ENCODE measurements at places on chromosomes 2 and 18. TPM values are rescaled to one million over a fixed set of nuclear protein-coding genes. Genes with fewer than 3 reads are reported as not detected.

GAD1 gene
- total RNA-seq = 1.9 TPM

TSPYL6 gene
- not detected for total RNA-seq

RTP5 gene
- 0.60 TPM for total RNA-seq

GPR75 gene
- total RNA-seq = 3.3 TPM

KIF5C gene
- 13.3 TPM for total RNA-seq

DNA sequence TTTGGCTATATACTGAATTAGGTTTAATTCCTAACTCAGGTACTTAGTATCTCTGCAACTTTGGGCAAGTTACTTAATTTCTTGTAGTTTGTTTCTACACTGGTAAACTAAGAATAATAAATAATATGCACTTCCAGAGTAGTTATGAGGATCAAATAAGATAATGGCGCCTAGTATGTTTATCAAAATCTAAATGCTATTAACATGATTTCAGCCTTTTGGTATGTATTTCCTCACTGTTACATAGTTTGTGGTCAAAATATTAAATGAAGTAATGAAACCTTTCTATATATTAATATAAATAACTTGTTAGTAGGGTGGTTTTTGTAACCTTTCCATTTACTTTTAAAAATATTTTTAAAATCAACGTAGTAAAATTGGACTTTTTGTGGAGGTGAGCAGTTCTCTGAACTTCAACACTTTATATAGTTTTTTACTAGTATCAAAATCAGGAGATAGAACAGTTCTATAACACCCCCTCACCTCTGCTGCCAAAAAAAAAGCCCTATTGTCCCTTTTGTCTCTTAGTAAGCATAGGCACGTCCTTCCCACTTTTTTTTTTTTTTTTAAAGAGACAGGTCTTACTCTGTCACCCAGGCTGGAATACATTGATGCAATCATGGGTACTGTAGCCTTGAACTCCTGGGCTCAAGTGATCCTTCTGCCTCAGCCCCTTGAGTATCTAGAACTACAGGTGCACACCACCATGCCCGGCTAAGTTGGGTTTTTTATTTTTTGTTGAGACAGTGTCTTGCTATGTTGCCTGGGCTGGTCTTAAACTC lies 44.8 kb downstream of the RAB3GAP1 start:
- H3K27me3 ChIP-seq = no peaks in the 10 kb centered on the region
- no peak overlapping the region for H3K4me3 ChIP-seq
- DNase-seq = no peak
- H3K27ac ChIP-seq = no peak overlapping the region

GRCh38 chr2:201643216-201643890 lies at the start of gene TMEM237:
Gene TMEM237, minus strand, starts transcription at chr2:201643503. Its CDS starts 103 bp downstream, at chr2:201643400.
- no peaks in the 10 kb centered on the region for H3K36me3 ChIP-seq
- peak within 1 kb of the TSS; percentile 98 for H3K27ac ChIP-seq

DNA sequence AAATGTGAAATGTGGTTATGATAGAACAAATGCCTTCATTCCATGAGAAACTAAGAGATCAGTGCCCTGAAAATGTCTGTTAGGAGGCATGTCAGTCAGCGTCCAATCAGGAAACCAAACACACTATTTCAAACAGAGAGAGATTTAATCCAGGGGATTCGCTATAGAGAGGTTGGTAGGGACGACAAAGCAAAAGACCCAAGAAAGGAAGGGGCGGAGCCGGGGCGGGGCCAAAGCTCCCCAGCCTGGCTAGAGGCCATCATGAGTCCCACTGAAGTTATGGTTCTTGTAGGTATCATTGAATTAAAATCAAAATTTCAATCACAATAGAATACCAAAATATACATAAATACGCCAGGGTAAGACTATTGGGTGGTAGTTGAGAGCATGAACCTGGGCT lies 32.9 kb upstream of the RNF149 start:
- H3K36me3 ChIP-seq = no peaks in the 10 kb centered on the region
- peak overlapping the region; percentile 58 for H3K4me3 ChIP-seq
- peaks cover 25% of the 10 kb centered on the region for H3K4me1 ChIP-seq
- peak; percentile 65 for DNase-seq
- no peaks in the 10 kb centered on the region for H3K27me3 ChIP-seq

- no peak overlapping the region for H3K4me3 ChIP-seq
- no peaks in the 10 kb centered on the region for H3K27me3 ChIP-seq
- no peaks in the 10 kb centered on the region for H3K36me3 ChIP-seq
- DNase-seq = no peak
Measured at GRCh38 chr2:210559182-210559581, 2.8 kb downstream of the CPS1 start.

GRCh38 chr2:1132328-1132969 lies 181.8 kb downstream of the SNTG2 start:
- H3K27ac ChIP-seq = no peak overlapping the region
- H3K27me3 ChIP-seq = no peaks in the 10 kb centered on the region
- no peak overlapping the region for H3K4me3 ChIP-seq
- H3K36me3 ChIP-seq = peaks cover 5% of the 10 kb centered on the region
- H3K4me1 ChIP-seq = peaks cover 8% of the 10 kb centered on the region

DNA sequence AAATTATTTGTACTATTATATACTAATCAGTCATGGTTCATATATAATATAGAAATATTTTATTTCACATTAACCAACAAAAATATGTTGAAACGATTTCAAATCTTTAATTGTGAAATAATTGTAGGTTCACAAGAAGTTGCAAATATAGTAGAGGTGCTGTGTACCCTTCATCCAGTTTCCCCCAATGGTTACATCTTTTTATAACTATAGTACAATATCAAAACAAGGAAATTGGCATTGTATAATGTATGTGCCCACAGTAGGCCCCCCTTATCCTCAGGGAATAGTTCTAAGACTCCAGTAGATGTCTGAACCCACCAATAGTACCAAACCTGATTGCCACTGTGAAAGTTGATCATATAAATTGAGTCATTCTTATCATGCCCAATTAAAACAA lies 7.4 kb upstream of the CYB5A start:
- no peak overlapping the region for H3K4me3 ChIP-seq
- no peaks in the 10 kb centered on the region for H3K36me3 ChIP-seq
- H3K27ac ChIP-seq = no peak overlapping the region

GRCh38 chr18:58046093-58046793 lies 2.2 kb downstream of the NEDD4L start:
- H3K4me1 ChIP-seq = peaks cover 25% of the 10 kb centered on the region
- H3K36me3 ChIP-seq = no peaks in the 10 kb centered on the region
- H3K27ac ChIP-seq = no peak overlapping the region
- H3K27me3 ChIP-seq = peaks cover 23% of the 10 kb centered on the region

GRCh38 chr2:223041527-223042109 lies 10.4 kb upstream of the KCNE4 start:
- H3K36me3 ChIP-seq = no peaks in the 10 kb centered on the region
- no peak overlapping the region for H3K27ac ChIP-seq

DNA sequence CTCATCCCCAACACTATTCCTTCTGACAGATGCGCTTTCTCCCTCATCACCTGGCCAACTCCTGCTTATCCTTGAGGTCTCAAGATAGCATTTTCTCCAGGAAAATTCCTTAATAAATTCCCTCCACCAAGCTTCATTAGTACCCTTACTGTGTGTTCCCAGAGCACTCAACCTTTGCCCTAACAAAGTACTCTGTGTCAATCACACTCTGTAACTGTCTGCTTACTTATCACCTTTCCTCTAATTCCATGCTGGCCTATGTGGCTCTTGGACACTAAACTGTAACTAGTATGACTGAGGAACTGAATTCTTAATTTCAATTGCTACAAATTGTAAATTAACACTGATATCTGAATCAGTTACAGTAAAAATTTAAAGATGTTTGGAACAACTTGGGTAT lies 17.9 kb upstream of the NEUROD1 start:
- H3K36me3 ChIP-seq = peaks cover 3% of the 10 kb centered on the region
- no peaks in the 10 kb centered on the region for H3K4me1 ChIP-seq
- no peak overlapping the region for H3K27ac ChIP-seq
- DNase-seq = no peak
- H3K4me3 ChIP-seq = no peak overlapping the region
- H3K27me3 ChIP-seq = peaks cover 24% of the 10 kb centered on the region

GRCh38 chr2:3986530-3987258 lies 283.3 kb downstream of the DCDC2C start:
- H3K36me3 ChIP-seq = no peaks in the 10 kb centered on the region
- H3K27ac ChIP-seq = no peak overlapping the region
- H3K4me3 ChIP-seq = no peak overlapping the region
- H3K27me3 ChIP-seq = no peaks in the 10 kb centered on the region
- no peak for DNase-seq

DNA sequence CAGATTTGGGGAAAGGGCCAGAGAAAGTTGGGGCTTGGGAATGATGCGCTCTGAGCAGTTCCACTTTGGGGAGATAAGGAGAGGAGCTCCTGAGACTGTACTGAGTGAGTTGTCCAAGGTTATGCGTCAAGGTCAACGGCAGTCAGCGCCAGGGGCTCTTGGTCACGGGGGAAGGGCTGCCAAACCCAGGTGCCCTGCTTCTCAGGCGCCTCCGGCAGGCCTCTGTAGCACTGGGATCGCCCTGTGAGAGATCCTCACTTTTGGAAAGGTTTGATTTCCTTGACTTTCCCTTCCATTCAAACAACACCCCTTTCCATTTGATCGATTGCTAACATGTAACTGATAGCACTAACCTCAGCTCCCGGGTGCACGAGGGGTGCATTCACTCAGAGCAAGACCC lies 136.5 kb upstream of the SOX11 start:
- no peak for DNase-seq
- H3K27ac ChIP-seq = no peak overlapping the region
- no peaks in the 10 kb centered on the region for H3K27me3 ChIP-seq
- no peaks in the 10 kb centered on the region for H3K36me3 ChIP-seq
- H3K4me3 ChIP-seq = no peak overlapping the region

DNA sequence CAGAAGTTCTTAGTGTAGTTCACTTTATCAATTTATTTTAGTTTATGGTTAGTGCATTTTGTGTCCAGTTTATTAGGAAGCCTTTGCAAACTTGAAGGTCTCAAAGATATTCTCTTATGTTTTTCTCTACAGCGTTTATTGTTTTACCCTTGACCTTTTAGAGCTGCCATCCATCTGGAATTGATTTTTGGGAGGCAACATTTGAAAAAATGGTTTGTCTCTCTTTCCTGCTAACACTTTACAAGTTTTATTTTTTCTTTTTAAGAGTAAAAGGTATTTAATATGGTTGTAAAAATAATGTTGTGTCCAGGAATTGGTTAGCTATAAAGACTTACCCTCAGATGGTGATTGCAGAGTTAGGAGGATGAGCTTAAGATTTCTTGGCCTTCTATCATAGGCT lies 14.0 kb downstream of the GORASP2 start:
- H3K4me3 ChIP-seq = no peak overlapping the region
- no peaks in the 10 kb centered on the region for H3K27me3 ChIP-seq
- no peak overlapping the region for H3K27ac ChIP-seq

- H3K36me3 ChIP-seq = no peaks in the 10 kb centered on the region
- H3K27ac ChIP-seq = no peak overlapping the region
- H3K4me3 ChIP-seq = no peak overlapping the region
- no peak for DNase-seq
Measured at GRCh38 chr18:75810961-75811551, 383.6 kb upstream of the SMIM21 start.

- DNase-seq = no peak
- H3K27ac ChIP-seq = no peak overlapping the region
- H3K4me1 ChIP-seq = no peaks in the 10 kb centered on the region
Measured at GRCh38 chr18:55300936-55301531, 287.0 kb downstream of the TCF4 start.

- no peaks in the 10 kb centered on the region for H3K36me3 ChIP-seq
- H3K4me3 ChIP-seq = no peak overlapping the region
- H3K27ac ChIP-seq = no peak overlapping the region
- DNase-seq = peak; percentile 80
- H3K4me1 ChIP-seq = peaks cover 4% of the 10 kb centered on the region
Measured at GRCh38 chr2:27249891-27250651, 12.8 kb downstream of the SLC30A3 start.

GRCh38 chr2:174022431-174022830 lies 57.3 kb upstream of the SP3 start:
- H3K36me3 ChIP-seq = no peaks in the 10 kb centered on the region
- no peak overlapping the region for H3K4me3 ChIP-seq
- DNase-seq = no peak
